ENCODE measurements at places on chromosomes 6 and 20.

- DNase-seq: no peak
Observed at GRCh38 chr6:66605971-66606370, 898.9 kb upstream of the EYS start.

DNA sequence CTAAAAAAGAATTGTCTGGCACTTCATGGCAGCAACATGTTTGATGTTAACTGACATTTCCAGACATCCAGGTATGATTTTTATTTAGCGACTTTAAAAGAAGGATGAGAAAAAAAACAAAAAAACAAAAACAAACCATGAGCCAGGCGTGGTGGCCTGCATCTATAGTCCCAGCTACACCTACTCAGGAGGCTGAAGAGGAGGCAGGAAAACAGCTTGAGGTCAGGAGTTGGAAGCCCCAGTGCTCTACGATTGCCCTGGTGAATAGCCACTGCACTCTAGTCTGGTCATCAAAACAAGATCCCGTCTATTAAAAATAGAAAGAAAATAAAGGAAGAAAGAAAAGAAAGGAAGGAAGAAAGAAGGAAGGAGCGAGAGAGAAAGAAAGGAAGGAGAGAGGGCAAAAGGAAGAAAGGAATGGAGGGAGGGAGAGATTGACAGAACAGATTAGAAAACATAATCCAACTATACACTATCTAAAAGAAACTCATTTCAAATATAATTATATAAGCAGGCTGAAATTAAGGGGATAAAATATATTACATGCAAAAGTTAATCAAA is 141.6 kb downstream of the TRIM27 start:
- DNase-seq: no peak

DNA sequence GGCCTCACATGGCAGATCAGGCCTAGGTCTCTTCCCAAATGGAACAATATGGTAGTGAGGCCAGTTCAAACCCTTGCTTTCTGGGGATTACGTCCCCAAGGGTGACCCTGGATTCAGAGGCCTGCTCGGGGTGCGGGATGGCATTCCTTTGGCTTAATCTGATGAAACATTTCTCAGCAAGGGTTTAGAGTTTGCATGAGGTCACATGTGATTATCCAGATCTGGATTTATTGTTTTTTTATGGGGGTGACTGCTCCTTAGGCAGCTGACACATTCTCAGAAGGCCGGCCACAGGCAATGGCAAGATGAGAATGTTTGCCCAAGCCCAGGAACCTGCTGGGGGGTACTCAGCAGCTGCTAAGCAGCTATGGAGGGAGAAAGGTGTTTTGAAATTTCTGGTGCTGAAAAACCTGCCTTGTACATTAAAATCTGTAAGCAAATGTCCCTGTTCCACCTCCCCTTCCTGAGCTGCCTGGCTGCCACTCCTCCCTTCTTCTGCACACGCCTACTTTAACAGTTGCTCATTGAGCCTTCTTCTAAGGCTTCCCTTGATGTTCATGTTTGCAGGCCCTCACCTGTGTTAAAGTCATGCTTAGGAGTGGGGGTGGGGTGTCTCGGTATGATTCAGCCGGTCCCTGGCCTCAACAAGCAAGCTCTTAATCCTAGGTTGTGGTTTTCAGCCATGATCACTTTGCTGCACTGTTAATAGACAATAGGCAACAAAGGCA is 37.9 kb upstream of the FUCA2 start:
- no peak for DNase-seq

GRCh38 chr20:56157530-56158203 is 90.9 kb upstream of the MC3R start:
- DNase-seq: no peak

GRCh38 chr6:166440106-166440505 is 57.4 kb upstream of the MPC1 start:
- no peak for DNase-seq

- DNase-seq: no peak
Observed at GRCh38 chr20:38168791-38169589, 3.9 kb upstream of the TGM2 start.

- no peak for DNase-seq
Observed at GRCh38 chr6:30238178-30238795, 25.1 kb upstream of the TRIM26 start.

DNA sequence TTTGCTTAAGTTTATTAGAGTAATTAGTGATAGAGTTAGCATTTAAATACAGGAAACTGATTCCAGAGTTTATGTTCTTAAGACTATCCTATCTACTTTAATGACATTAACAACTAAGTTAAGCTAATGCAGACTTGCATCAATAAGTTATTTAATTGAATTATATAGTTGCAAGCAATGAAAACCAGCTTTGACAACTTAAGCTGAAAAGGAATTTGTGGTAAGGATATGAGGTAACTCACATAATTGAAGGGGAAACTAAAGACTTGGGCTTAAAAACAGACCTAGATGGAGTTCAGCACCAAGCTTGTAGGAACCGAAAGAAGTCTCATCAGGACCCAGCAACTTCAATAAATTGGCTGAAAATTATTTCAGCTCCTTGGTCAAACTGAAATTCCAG is 222.3 kb downstream of the IBTK start:
- DNase-seq: no peak

DNA sequence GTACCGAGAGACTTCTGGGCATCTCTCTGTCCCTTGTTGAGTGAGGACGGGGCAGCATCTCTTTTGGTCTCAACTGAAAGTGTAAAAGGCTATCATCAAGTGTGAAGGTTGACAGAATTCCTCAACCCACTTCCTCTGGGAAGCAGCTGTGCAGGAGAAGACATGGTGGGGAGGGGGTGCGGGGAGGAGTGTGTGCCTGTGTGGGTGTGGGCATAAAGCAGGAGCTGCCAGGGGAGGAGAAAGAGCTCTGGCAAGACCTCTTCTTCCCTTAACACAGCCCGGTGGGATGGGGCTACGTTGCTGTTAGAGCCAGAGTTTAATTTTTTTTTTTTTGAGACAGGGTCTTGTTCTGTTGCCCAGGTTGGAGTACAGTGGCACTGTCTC is 31.8 kb downstream of the CPXM1 start:
- no peak for DNase-seq

GRCh38 chr6:75855052-75855451 is 106.0 kb downstream of the MYO6 start:
- DNase-seq: no peak

GRCh38 chr20:6618051-6618450 is 149.4 kb upstream of the BMP2 start:
- no peak for DNase-seq

GRCh38 chr20:16749573-16749972 is 1.4 kb downstream of the OTOR start:
- no peak for DNase-seq

GRCh38 chr6:150722614-150723344 is 123.1 kb downstream of the PLEKHG1 start:
- no peak for DNase-seq

DNA sequence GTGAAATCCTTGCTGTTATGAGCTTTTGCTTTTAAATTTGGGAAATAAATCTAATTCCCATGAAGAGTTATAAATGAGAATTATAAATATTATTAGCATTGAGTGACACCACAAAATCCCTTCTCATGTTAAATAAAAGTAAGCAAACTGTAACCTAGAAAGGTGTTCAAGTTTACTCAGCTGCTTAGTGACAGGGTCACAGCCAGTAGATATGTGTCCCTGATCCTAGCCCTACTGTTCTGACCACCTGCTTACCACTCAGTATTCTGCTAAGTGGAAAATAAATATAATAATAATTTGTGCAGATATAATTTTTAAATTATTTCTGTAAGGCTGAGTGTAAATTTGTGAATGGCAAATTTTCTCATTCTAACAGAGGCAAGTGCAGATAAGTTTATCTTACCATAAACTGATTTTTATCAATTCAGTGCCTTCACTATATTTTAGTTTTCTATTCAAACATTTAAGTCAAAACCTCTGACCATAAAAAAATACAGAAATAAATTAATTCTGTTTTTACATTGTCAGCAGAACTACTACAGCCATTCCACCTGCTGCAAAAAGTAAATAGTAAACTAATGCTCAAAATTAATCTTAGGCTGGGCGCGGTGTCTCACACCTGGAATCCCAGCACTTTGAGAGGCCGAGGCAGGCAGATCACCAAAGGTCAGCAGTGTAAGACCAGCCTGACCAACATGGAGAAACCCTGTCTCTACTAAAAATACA is 118.2 kb downstream of the TENT5A start:
- DNase-seq: no peak

GRCh38 chr6:46948699-46949098 is 27.0 kb upstream of the ADGRF5 start:
- no peak for DNase-seq

GRCh38 chr6:21348504-21349195 is 244.9 kb upstream of the SOX4 start:
- DNase-seq: no peak

GRCh38 chr20:49853640-49854039 is 41.0 kb downstream of the SLC9A8 start:
- no peak for DNase-seq

DNA sequence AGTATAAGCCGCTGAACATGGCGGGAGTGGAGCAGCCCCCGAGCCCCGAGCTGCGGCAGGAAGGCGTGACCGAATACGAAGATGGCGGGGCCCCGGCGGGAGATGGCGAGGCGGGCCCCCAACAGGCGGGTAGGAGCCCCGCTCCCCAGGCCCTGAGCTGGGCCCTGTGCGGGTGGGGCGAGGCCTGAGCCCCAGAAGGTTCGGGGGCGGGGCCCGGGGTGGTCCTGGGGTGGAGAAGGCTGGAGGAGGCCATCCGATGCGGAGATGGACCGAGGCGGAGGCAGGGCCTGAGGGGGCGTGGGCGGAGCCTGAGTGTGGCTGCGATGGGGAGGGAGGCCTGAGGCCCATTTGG is 7.1 kb downstream of the L3MBTL1 start:
- DNase-seq: no peak

GRCh38 chr6:120960761-120961160 is 373.5 kb downstream of the TBC1D32 start:
- no peak for DNase-seq

DNA sequence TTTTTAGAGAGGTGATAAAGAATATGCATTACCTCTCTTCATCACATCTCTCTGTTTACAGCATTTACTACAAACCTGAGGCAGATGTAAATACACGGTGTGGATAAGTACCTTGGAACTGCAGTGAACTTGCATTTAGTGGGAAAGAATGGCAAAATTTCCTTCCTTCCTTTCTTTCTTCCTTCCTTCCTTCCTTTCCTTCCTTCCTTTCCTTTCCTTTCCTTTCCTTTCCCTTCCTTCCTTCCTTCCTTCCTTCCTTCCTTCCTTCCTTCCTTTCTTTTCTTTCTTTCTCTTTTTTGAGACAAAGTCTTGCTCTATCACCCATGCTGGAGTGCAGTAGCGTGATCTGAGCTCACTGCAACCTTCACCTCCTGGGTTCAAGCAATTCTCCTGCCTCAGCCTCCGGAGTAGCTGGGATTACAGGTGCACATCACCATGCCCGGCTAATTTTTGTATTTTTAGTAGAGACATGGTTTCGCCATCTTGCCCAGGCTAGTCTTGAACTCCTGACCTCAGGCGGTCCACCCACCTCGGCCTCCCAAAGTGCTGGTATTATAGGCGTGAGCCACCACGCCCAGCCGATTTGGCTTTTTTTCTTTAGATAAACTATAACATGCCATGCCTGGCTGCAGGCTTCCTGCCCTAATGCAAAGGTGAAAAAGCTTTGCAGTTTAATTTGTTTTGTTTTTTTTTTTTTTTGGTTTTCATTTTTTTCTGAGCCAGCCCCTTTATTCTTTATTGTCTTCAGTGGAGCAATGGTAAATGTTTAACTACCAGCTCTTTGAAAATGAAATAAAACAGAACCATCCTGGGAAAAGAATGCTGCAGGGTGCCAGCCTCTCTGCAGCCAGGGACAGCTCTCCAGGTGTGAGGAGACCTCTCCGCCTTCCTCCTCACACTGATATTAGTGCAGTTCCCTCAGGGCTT is 64.2 kb upstream of the NEDD9 start:
- DNase-seq: no peak

DNA sequence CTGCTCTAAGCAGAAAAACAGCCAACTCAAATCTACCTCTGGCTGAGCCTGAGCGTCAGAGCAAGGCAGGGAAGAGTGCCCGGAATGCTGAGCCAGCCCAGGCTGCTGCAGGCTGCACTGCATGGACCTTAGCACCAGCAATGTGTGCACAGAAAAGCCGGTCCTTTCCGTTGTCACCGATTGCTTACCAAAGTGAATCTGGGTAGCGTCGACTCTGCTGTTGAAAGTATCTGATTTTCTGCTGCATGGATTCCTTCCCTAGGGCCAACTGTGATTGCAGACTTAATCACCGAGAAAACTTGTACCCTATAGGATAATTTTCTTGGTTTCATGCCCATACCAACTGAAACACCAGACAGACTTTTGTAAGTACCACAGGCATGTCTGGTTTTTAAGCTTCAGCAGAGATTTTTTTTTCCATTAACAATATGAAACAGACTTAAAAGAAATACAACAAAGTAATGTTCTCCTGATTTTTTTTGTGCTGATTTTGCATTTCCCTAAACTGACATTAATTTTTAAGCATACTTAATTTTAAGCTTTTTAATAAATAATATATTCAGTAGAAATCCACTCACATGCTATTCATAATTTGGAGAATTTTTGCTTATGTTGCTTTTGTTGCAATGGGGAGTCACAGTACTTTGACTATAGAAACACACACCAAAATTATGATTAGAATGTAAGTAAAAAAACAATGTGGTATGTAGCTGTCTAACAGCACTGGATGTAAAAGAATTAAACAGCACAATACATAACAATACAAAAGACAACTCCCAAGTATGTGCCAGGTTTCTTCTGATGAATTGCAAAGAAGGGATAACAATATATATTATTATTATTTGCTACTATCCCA is 218.0 kb downstream of the THBS2 start:
- DNase-seq: no peak

DNA sequence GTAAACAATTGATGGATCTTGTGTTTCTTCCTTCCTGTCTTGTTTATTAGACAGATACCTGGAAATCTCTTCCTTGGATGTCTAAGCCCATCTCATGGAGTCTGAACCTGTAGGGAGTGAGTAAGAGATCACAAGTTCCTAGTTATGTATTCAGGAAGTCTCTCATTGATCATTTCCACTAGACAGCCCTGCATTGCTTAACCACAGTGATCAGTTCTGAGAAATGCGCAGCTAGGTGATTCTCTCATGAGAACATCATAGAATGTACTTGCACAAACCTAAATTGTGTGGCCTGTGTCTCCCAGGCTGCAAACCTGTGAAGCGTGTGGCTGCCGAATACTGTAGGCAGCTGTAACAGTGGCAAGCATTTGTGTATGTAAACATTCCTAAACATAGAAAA is 39.1 kb downstream of the FAM120B start:
- DNase-seq: no peak

GRCh38 chr6:2970034-2970685 is 1.2 kb downstream of the SERPINB6 start:
- DNase-seq: no peak

GRCh38 chr6:137866200-137866913 is 702 bp upstream of the TNFAIP3 start:
- no peak for DNase-seq

- peak; percentile 53 for DNase-seq
Observed at GRCh38 chr6:117555882-117556498, 46.3 kb downstream of the GOPC start.

DNA sequence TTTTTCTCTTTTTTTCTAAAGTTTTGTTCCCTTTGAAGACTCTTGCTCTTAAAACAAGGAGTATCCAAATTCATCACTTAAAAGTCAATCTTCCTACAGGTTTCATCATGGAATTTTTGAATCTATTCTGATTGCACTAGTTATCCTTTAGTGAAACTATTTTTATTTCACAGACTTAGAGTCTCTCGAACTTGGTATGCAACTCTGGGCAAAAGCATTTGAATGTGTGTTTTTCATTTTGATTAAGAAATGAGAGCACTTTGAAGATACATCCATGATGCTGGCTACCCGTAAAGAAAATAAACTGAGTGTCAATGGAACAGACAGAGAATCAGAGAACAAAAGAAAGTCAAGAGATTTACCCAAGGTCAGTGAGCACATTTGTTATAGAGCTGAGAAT is 586.5 kb downstream of the EPM2A start:
- no peak for DNase-seq
